ENCODE measurements at places on chromosomes 2 and 18.

DNA sequence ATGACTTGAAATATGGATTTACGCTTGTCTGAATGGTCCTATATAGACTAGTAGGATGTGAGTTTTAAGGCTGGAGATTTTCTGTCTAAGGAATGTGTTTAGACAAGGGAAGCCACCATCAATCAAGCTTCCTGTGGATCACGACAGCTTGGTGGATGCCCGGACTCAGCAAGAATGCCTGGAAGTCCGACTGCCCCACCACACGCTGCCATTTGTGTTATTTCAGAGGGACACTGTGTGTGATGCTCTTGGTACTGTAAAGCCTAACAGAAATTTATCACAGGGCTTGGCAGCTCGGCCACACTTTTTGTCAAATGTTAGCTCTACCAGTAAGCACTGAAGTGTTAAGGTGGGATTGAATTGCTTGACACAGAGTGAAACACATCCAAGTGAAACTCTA is 127.1 kb upstream of the CDH7 start:
- DNase-seq: no peak

GRCh38 chr2:62452701-62453454 is 53.1 kb downstream of the TMEM17 start:
- DNase-seq: no peak

- no peak for DNase-seq
These were observed 135.8 kb upstream of the SH3BP4 start for GRCh38 chr2:234816056-234816455.

GRCh38 chr2:25330273-25330672 is 11.5 kb downstream of the DNMT3A start:
- DNase-seq: no peak

- no peak for DNase-seq
These were observed 181.0 kb upstream of the SALL3 start for GRCh38 chr18:78798402-78799175.

GRCh38 chr2:174024524-174025270 is 59.5 kb upstream of the SP3 start:
- no peak for DNase-seq

GRCh38 chr18:78821396-78821795 is 158.2 kb upstream of the SALL3 start:
- no peak for DNase-seq

DNA sequence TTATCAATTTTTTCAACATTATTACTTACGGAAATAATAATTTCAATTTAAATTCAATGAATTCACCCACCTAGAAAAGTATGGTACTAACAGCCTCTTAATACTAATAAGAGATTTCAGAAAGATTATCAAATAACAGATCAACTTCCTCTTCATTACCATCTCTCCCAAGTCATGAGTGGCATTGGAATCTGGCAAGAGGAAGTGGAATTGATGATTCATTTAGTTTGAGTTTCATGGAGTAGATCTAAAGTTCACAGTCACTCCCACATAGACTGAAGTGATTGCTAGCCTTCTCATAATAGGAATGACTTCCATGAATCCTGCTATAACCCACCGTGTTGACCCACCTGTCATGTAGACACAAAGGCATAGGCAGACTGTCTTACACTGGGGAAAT is 77.7 kb upstream of the WDR75 start:
- no peak for DNase-seq

DNA sequence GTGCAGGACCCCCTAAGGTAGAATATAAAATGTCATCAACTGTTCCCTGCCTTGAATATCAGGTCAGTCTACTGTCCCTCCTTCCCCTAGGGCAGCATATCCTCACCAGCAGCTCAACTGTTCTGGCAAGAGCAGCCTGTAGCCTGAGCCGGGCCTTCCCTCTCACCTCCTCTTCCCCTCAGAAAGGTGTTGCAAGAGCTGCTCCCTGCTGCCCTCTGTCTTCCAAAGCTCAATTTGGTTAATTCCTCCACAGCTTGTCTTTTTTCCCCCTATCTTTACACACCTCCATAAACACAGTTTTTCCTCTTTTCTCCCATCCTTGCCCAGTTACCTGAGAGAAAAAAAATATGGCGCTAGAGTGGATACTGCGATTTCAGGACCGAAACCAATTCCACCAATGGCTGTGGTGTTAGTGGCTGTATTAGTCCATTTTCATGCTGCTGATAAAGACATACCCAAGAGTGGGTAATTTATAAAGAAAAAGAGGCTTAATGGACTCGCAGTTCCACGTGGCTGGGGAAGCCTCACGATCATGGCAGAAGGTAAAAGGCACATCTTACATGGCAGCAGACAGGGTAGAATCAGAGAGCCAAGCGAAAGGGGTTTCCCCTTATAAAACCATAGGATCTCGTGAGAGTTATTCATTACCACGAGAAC is 184.7 kb downstream of the MREG start:
- DNase-seq: no peak
